GM03348 (cell line): ENCODE measurements at places on chromosomes 2 and 18.

- no peak for DNase-seq
Measured at GRCh38 chr2:45984366-45984765, 312.8 kb upstream of the EPAS1 start.

DNA sequence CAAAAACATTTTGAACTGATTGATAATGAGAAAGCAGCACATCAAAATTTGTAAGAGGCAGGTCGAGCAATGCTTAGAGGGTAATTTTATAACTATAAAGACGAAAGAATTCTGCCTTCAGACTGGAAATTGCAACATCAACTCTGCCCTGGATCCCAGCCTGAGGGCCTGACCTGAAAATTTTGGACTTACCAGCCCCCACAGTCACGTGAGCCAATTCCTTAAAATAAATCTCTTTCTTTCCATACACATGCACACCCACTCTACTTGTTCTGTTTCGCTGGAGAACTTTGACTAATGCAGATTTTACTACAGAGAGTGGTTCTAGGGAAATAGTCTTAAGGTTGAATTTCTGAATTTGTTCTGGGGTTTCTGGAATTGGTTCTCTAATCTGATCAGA lies 14.6 kb upstream of the ACOXL start:
- no peak for DNase-seq

GRCh38 chr2:231294571-231295362 lies 96.3 kb downstream of the ARMC9 start:
- peak; percentile 18 for DNase-seq

DNA sequence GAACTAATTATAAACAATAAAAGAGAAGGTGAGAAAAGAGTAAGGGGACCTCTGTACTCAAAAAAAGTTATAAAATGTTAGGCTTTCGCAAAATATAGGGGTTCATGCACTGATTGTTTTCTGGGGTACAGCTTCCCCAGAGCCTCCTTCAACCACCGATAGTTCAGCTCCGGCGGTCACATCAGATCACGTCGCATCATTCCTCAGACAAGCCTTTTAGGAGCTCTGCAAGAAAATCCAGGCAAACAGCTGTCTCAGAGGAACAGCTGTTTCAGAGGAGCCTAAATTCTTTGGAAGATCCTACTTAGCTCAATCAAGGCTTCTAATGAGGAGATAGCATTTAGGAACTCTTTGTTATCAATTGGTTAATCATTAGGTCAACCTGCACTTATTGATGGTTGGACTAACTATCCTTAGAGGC lies 78.7 kb downstream of the MYCN start:
- no peak for DNase-seq

- no peak for DNase-seq
Measured at GRCh38 chr2:40546439-40547191, 94.7 kb upstream of the SLC8A1 start.

GRCh38 chr2:70620020-70620419 lies 66.4 kb upstream of the TGFA start:
- no peak for DNase-seq

- DNase-seq = no peak
Measured at GRCh38 chr2:237043866-237044265, 41.8 kb upstream of the COPS8 start.

DNA sequence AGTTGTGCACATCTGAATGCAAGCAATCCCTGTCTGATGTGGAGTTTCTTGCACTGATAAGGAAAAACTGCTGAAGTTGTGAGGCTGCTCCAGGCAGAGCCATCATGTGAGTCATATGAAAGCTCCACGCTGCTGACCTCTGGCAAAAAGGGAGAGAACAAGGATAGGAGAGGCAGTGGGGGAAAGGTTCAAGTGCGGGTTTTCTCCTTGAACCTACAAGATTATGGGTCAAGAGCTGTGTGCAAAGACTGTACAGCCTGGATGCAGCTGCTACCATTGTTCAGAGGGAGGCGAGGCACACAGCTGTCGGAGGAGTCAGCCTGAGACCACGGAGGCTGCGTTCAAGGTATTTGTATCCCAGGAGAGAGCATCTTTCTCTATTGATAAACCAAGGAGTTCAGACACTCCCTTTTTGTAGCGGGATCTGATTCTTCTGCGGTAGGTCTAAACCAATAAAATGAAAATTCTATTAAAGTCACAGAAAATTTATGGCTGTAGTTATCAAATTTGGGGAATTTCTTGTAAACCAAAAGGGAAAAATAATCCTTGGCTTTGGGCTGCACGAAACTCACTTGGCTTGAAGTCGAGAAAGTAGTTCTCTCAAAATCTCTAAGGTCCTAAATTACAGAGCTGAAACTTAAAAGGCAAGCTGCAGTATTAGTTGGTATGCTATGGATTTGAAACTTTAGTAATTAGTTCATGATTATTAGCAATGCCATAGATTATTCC lies at the start of gene CDK15:
TSS of gene CDK15 (plus strand) at position 96 of the 729 bp plus-strand sequence. CDS start at position 224, 128 bp downstream.
- DNase-seq = no peak
